ENCODE measurements at places on chromosomes 3 and 15. TPM values are rescaled to one million over a fixed set of nuclear protein-coding genes. Genes with fewer than 3 reads are reported as not detected.

GRCh38 chr15:52179278-52180195, 11.7 kb downstream of the GNB5 start:
- DNase-seq, result peak; percentile 88
- H3K27me3 ChIP-seq, result no peaks in the 10 kb centered on the region
- no peaks in the 10 kb centered on the region for H3K36me3 ChIP-seq
- peak overlapping the region; percentile 73 for H3K4me3 ChIP-seq
- peak overlapping the region; percentile 73 for H3K27ac ChIP-seq

DNA sequence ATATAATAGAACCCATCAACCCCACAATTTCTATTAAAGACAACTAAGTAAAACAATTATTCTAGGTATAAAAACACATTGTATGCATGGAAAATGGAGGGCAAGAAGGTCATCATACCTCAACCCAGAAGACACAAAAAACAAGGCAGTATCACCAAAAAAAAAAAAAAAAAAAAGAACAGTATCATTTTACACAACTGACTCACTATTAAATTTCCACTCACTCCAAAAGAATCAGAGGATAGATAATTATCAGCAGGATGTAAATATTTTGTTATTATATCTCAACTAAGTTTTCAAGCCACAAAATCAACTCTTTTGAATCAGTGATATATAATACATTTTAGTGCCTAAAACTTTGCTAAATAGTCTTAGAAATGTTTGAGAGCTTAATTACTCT, 55.0 kb downstream of the CLASP2 start:
- H3K4me3 ChIP-seq, result no peak overlapping the region
- no peak overlapping the region for H3K27ac ChIP-seq
- no peaks in the 10 kb centered on the region for H3K36me3 ChIP-seq
- DNase-seq, result no peak
- peaks cover 9% of the 10 kb centered on the region for H3K4me1 ChIP-seq
- no peaks in the 10 kb centered on the region for H3K27me3 ChIP-seq

The STRIT1 gene
- not detected for total RNA-seq

The TAMM41 gene
- total RNA-seq, result 12.7 TPM

- H3K27ac ChIP-seq, result no peak overlapping the region
- H3K4me1 ChIP-seq, result no peaks in the 10 kb centered on the region
- H3K27me3 ChIP-seq, result no peaks in the 10 kb centered on the region
- H3K4me3 ChIP-seq, result no peak overlapping the region
- H3K36me3 ChIP-seq, result no peaks in the 10 kb centered on the region
- no peak for DNase-seq
These were observed 19.3 kb upstream of the SLC4A7 start for GRCh38 chr3:27503526-27503925.

DNA sequence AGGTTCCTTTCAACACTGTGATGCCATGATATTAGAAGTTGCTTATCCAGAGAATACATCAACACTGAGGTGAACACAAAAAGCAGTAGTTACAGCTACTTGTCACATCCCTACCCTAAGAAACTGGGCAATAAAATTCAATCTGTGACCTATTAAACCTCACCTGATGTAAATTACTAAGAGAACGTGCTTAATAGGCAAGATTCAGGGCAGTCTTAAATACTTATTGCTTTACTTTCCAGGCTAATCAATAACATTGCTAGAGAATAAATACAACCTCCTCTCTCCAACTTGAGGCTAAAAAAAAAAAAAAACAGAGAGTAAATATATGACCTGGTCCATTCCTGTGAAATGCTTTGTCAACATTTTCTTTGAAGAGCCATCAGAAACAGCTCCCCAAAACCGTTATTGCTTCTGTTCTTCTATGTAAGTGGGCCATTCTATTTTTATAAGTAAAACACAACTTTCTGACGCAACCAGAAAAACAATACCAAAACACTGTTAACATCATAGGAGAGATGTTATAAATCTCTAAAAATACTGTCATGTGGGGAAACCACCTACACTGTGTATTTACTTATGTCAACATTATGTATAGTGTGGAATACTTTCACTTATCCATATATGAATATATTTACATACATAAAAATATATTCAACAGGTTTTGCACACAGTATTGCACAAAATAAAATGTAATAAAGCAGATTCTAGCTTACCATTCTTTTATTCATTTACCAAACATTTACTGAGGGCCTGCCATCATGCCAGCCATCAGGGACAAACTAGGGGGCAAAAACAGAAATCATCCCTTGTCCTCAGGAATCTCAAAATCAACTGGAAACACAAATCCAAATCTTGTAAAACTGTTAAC, 2.7 kb downstream of the NKIRAS1 start:
- H3K27ac ChIP-seq, result no peak overlapping the region
- H3K4me1 ChIP-seq, result peaks cover 5% of the 10 kb centered on the region
- H3K36me3 ChIP-seq, result no peaks in the 10 kb centered on the region
- no peak for DNase-seq
- H3K27me3 ChIP-seq, result no peaks in the 10 kb centered on the region

The DUOXA1 gene
- total RNA-seq, result 1.3 TPM

The ERC2 gene
- 0.21 TPM for total RNA-seq

GRCh38 chr15:76935620-76936019, 4.1 kb downstream of the RCN2 start:
- no peak overlapping the region for H3K4me3 ChIP-seq
- no peak overlapping the region for H3K27ac ChIP-seq
- no peak for DNase-seq
- no peaks in the 10 kb centered on the region for H3K27me3 ChIP-seq

The PROK2 gene
- total RNA-seq, result not detected

DNA sequence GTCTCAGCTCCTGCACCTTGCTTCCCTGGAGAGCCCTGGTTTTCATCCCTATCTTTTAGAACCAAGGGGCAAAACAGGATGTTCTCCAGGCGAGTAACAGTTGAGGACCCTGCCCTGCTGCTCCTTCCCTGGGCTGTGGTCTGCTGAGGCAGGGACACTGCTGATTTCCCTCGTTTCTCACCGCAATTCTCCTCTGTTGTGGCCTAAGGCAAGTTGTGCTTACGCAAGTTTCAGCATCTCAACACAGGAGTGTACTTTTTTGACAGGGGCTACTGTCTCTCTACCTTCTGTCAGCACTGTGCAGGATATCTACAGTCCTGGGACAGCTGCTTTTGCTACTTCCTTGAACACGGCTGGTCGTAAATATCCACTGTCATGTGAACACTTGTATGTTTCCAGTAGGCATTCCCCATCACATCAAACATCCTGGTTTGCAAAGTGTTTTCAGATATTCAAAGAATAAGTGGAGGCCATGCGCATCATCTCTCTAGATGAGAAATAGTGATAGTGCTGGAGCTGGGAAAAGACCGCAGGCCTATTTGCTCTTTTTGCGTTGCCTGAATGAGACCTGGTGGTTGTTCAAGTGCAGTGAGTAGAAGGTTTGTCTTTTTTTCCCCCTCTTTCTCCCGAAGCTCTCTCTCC, 110.1 kb upstream of the PLXNA1 start:
- no peaks in the 10 kb centered on the region for H3K36me3 ChIP-seq
- no peak for DNase-seq
- no peak overlapping the region for H3K4me3 ChIP-seq
- H3K4me1 ChIP-seq, result no peaks in the 10 kb centered on the region
- H3K27ac ChIP-seq, result no peak overlapping the region

The EFCAB12 gene
- 0.47 TPM for total RNA-seq

- DNase-seq, result no peak
- H3K4me3 ChIP-seq, result no peak overlapping the region
- no peaks in the 10 kb centered on the region for H3K4me1 ChIP-seq
- H3K36me3 ChIP-seq, result no peaks in the 10 kb centered on the region
- H3K27ac ChIP-seq, result no peak overlapping the region
These were observed 114.4 kb upstream of the WNT5A start for GRCh38 chr3:55601366-55602080.

GRCh38 chr3:72627271-72627670, 221.0 kb downstream of the SHQ1 start:
- no peak overlapping the region for H3K4me3 ChIP-seq
- H3K4me1 ChIP-seq, result no peaks in the 10 kb centered on the region
- H3K27ac ChIP-seq, result no peak overlapping the region

DNA sequence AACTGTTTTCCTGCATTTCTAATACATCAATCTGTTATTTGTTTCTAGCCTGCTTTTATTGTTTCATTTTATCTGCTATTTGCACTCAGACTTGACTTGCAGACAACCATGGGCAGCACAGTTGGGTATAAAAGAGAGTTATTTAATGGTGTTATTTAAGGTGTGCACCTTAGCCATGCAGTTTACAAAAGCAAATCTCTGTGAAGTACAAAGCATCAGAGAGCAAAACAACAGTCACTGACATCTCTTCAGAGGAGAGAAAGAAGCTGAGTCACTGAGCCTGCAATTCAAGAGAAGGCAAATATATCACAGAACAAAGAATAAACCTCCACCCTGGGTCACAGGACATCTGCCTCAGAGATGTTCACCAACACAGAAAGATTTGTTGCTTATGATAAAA, 255.9 kb upstream of the ICE2 start:
- H3K36me3 ChIP-seq, result no peaks in the 10 kb centered on the region
- H3K27me3 ChIP-seq, result no peaks in the 10 kb centered on the region
- no peak for DNase-seq
- H3K27ac ChIP-seq, result no peak overlapping the region

DNA sequence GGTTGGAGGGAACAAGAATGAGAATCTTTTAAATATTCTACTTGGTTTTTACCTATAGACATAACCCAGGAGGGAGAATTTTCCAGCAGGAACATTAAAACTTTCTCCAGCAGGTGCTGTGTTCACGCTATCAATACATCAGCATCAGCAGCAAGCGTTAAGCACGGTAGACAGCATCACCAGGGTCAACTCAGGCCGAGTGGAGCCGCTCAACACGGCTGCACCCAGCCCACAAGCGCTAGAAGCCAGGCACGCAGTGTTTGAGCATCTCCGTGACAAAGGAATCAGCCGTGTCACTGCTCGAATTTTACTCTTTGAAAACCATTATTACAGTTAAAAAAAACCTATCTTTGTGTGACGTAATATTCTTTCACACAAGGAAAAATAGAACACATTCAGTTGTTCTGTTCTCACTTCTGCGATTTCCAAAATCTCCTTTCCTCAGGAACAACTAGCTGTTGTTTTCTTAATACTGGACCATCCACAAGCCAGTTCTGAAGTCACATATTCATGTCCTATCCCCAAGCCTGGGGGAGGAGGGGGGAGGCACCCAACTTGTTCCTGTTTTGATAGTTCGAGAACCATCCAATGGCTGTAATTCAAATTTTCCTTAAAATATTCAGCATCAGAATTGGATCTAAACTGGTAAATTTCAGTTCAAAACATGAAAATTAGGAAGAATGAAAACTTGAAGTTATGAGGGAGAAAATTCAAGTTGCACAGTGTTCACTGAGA, 77.9 kb downstream of the ADAMTS17 start:
- H3K36me3 ChIP-seq, result no peaks in the 10 kb centered on the region
- H3K27ac ChIP-seq, result no peak overlapping the region
- H3K4me3 ChIP-seq, result no peak overlapping the region
- DNase-seq, result peak; percentile 6
- no peaks in the 10 kb centered on the region for H3K27me3 ChIP-seq
- no peaks in the 10 kb centered on the region for H3K4me1 ChIP-seq

- no peak overlapping the region for H3K27ac ChIP-seq
- no peak for DNase-seq
- H3K4me3 ChIP-seq, result no peak overlapping the region
- no peaks in the 10 kb centered on the region for H3K4me1 ChIP-seq
- no peaks in the 10 kb centered on the region for H3K27me3 ChIP-seq
These were observed 198.6 kb upstream of the FEZF2 start for GRCh38 chr3:62571916-62572315.

The CKMT1B gene
- total RNA-seq, result 227 TPM

The TATDN2 gene
- 35.3 TPM for total RNA-seq

All from colonic mucosa (tissue), 4 donors.